ENCODE measurements at places on chromosomes 1 and 21.

GRCh38 chr1:248696774-248697173 lies 5.8 kb downstream of the OR14I1 start:
- DNase-seq, result no peak

DNA sequence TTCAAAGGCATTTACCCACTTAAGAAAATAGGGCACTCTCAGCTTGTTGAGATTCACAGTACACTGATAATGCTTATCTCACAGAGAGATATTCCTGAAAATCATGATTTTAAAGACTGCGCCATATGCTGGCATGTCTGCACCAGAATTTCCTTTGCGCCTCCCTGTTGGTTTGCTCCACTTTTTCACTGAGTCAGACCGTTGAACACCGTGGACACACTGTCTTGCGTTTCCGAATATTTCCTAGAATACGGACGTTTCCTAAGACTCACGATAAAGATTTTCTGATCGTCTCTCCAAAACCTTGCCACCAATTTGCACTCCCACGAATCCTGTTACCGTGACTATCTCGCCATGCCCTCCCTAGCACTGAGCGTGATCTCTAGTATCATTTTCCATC lies 497 bp upstream of the C1orf115 start:
- no peak for DNase-seq

GRCh38 chr1:71711456-71711855 lies 570.9 kb downstream of the NEGR1 start:
- DNase-seq, result no peak

DNA sequence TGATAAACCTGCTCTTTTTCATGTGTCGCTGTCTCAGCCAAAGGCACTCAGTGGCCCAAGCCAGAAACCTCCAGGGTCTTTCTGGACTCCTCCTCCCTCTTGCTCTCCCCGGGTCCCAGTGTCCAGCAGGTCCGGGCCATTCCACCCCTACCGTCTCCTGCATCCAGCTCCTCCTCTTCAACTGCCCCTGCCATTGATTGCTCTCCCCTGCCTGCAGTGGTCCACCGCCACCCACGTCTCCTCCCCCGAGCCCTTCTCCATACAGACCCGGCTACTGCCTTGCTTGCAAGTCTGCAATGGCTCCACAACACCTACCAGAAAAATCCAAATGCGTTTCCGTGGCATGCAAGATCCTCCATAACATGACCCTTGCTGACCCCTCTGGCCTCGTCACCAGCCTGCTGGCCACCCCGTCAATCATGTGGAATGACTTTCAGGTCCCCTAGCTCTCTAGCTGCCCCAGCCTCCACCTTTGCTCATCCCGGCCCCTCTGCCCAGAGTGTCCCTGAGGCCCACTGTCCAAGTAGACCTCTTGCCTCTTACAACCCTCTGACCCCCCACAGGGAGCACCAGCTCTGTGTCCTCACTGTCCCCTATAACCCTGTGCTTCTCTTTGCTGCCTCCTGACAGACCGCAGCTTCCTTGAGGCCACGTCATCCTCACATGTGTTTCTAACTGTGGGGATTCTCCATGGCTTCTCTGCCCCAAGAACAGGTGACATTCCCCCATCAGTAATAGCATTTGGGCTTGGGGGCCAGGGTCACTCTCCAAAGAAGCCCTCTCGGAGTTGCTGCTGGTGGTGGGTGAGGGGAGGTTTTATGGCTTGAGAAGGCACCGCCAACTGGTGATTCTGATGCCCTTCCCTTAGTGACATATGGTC lies 15.0 kb downstream of the CACNA1S start:
- DNase-seq, result no peak

- DNase-seq, result no peak
Observed at GRCh38 chr1:48943393-48943792, 166.7 kb upstream of the BEND5 start.

DNA sequence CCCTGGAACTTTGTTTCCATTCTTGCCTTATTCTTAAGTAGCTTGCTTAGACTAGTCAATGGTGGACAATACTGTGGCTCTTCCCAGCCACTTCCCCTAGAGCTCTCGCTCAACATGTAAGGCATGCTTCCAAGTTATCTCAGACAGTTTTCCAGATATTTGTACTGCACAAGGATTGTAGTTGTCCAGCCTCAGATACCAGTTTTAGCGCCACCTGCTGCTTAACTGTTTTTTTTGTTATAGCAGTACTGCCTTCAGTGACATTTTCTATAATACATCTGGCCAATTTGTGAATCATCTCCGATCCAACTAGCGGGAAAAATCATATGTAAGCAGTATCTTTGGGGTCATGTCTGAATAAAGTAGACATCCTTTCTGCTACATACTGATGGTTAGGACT lies 346.7 kb upstream of the ADGRL4 start:
- DNase-seq, result no peak

DNA sequence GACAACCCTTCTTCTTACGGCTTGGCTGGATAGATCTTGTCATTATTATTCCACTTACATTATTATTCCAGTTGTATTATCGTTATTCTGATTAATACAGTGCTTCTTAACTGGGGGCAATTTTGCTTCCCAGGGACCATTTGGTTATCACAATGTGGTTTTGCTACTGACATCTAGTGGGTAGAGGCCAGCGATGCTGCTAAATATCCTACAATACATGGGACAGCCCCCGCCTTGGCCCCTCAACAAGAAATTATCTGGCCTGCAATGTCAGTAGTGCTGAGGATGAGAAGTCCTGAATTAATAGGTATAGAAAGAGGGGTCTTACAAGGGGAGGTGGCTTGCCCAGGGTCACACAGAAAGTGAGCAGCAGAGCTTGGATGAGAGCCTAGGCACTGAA lies 105.6 kb downstream of the PTPRU start:
- DNase-seq, result no peak

DNA sequence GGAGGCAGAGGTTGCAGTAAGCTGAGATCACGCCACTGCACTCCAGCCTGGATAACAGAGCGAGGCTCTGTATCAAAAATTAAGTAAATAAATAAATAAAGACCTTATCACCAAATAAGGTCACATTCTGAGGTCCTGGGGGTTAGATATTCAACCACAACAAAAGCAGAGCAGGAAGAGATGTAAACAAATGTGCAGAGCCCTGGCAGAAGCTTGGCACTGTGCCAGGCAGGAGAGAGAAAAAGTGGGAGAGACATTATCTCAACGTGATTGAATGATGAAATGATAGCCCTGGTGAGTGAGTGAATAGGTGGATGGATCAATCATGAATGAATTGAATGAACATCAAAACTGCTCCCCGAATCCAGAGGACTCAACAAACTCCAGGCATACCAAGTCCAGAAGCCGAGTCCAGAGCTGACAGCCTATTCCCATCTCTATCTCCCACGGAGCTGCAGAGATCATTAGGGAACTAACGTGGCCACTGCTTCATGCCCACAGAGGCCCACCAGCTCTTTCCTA lies 150.7 kb downstream of the TOMM20 start:
- DNase-seq, result no peak

DNA sequence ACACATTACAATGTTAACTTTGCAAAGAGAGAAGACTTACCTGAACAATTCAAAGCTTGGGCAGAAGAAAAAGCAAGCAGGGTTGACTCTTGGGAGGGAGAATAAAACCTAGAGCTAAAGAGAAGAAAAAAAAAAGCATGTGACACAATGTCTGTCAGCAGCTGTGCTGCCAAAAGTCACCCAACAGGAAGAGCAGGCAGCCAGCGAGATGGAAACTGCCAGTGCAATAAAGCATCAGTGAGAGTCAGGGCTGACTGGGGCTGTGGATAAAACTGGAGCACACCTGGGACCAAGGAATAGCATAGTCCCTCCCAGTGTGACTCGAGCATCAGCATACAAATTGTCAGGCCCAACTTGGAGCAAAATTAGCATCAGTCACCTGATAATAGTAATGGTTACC lies 65.0 kb upstream of the SLC22A15 start:
- no peak for DNase-seq

DNA sequence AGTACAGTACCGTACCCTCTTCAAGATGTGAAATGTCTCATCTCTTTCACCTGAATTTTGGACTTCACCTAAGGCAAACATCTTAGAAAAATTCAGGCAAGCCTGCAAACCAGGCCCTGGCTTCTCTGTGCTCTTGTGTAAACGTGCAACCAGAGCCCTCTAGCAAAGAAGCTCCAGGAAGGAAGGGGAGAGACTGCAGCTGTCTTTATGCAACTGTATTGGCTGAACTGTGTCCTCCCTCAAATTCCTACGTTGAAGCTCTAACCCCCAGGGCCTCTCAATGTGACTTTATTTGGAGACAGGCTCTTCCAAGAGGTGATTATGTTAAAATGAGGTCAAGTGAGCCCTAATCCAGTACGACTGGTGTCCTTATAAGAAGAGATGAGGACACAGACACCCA lies 60.3 kb downstream of the SLC45A1 start:
- no peak for DNase-seq

DNA sequence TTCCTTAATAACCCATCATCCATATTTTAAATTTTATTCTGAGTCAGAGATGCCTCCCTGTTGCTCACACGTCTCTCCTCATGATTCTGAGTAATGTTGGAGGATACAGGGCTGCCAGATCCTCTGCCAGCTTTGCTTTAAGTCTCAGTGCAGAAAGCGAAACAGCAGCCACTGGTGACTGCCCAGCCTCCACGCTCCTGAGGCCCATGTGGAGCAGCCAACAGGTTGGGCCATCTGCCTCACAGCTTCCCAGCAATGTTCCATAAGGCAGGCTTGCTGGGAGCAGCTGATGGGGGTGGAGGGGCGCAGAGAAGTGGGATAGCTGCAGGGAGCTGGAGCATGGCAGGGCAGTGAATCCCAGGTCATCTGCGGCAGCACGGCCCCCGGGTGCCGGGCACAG lies 104.2 kb downstream of the IGSF21 start:
- no peak for DNase-seq

- no peak for DNase-seq
Observed at GRCh38 chr1:212539737-212540430, 68.7 kb upstream of the ATF3 start.

DNA sequence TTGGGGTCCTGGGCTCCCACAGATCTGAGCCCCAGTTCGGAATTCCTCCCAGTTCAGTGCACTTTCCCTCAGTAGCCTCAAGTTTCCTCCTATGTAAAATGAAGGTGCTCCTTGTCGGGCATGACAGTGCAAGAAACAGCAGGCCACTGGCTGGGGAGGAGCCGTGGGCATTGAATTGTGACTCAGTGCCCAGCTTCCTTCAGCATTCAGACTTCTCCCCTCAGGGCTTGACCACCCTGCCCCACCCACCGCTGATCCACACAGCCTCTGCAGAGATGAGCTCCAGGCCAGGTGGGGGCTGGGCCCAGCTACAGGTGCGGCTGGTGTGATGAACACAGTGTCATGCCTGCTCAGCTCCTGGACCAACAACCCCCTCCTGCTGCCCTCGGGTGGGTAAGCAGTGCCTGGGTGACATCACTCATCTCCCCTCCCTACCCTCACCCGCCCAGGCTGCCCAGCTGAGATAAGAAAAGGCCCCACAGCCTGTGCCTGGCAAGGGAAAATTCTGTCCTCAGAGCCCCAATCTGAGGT lies 4.9 kb downstream of the MOB3C start:
- no peak for DNase-seq

DNA sequence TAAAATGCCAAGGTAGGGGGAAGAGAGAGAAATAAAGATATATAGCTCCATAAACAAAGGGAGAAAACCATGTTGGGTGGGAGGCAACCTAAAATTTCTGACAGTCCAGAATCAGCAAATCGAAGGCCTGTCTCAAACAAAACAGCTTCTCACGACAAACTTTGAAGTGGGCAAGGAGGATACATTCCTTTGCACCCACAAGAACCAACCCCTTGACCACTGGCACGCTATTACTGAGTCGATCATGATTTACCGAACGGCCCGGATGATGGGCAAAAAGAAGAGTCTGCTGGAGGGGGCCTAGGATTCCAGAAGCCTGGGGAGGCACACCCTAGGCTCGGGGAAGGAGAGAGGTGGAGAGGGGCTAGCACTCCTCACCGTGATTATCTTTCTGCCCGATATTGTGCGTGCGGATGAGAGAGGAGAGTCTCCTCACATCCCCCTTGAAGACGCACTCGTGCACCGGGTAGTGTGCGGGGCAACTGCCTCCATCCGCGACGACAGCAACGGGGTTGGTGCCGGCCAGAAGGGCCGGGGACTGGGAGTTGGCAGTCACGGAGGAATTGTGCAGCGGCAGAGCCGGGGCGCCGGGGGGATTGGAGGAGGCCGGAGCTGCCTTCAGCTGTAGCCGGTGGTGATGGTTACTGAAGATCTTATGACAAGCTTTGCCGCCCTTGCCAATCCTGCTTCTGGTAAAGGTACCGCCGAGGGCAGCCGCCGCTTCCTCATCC lies 756 bp downstream of the ANKRD13C start:
- DNase-seq, result peak; percentile 67

Measured in activated CD4-positive, alpha-beta memory T cell treated with anti-CD3 and anti-CD28 coated beads for 36 hours (primary cell).